Activated CD4-positive, alpha-beta T cell treated with anti-CD3 and anti-CD28 coated beads, Interleukin-2, Interleukin-6, amounts not matched to agents 100 ng/mL and 50 ng/mL, durations not matched to agents 16 hours and 8 hours (primary cell): ENCODE measurements at places on chromosomes 2 and 18.

GRCh38 chr2:70807102-70807827 lies 13.1 kb downstream of the CLEC4F start:
- DNase-seq: no peak

DNA sequence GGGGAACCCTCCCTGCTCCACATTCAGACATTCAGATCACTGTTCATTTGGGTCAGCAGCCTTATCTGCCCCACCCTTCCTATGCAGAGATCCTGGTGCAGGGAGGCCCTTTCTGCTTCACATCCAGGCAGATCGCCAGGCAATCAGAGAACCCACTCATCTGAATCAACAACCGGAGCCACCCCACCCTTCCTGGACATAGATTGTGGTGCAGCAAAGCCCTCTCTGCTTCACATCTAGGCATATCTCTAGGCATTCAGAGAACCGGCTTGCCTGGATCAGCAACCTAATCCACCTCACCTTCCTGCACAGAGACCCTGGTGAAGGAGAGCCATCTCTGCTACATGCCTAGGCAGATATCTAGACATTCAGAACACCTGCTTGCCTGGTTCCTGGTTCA lies 184.5 kb upstream of the CNTNAP5 start:
- DNase-seq: no peak

- DNase-seq: no peak
Measured at GRCh38 chr2:241773511-241774418, 2.9 kb upstream of the GAL3ST2 start.

DNA sequence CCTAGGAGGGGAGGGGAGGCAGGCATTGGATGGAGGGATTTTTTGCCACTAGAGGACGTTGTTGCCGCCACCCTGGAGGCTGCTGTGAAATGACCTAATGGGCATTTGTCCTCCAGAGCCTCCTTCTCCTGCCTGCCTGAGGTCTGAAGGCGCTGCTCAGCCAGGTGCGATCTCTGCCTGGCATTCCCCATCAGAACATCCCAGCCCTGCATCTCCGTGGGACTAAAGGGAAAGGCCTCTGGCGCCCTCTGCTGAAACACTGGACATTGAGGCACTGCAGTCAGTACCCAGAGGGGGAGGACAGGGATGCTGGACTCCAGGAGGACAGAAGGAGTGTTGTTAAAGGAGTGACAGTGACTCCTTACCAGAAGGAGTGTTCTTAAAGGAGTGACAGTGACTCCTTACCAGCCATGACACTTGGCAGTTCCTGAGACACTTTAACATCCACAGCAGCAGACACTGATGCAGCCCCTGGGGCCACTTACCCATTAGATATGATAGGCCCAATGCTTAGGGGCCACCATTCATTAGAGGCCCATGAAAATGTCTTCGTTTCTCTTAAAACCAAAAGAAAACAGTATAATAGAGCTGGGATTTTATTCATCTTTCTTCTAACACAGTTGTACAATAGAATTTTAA lies 17.0 kb downstream of the THNSL2 start:
- DNase-seq: peak; percentile 20

GRCh38 chr2:207921606-207922005 lies 103.7 kb downstream of the PLEKHM3 start:
- no peak for DNase-seq

- no peak for DNase-seq
Measured at GRCh38 chr2:174334278-174334715, 457 bp upstream of the SP9 start.

GRCh38 chr2:203580844-203581243 lies 45.7 kb upstream of the RAPH1 start:
- DNase-seq: no peak

DNA sequence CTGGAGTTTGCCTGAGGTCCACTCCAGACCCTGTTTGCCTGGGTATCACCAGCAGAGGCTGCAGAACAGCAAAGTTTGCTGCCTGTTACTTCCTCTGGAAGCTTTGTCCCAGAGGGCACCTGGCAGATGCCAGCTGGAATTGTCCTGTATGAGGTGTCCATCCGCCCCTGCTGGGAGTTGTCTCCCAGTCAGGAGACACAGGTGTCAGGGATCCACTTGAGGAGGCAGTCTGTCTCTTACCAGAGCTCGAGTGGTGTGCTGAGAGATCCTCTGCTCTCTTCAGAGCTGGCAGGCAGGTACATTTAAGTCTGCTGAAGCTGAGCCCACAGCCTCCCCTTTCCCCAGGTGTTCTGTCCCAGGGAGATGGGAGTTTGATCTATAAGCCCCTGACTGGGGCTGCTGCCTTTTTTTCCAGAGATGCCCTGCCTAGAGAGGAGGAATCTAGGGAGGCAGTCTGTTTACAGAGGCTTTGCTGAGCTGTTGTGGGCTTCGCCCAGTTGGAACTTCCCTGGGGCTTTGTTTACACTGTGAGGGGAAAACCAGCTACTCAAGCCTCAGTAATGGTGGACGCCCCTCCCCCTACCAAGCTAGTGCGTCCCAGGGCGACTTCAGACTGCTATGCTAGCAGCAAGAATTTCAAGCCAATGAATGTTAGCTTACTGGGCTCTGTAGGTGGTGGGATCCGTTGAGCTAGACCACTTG lies 34.7 kb downstream of the TFPI start:
- DNase-seq: no peak

GRCh38 chr18:13643261-13643751 lies 83.1 kb downstream of the FAM210A start:
- DNase-seq: no peak

GRCh38 chr2:100823665-100824438 lies 3.9 kb downstream of the NPAS2 start:
- no peak for DNase-seq

- no peak for DNase-seq
Measured at GRCh38 chr2:171762879-171763573, 75.8 kb downstream of the DYNC1I2 start.

- no peak for DNase-seq
Measured at GRCh38 chr2:46385786-46386577, 88.8 kb downstream of the EPAS1 start.

DNA sequence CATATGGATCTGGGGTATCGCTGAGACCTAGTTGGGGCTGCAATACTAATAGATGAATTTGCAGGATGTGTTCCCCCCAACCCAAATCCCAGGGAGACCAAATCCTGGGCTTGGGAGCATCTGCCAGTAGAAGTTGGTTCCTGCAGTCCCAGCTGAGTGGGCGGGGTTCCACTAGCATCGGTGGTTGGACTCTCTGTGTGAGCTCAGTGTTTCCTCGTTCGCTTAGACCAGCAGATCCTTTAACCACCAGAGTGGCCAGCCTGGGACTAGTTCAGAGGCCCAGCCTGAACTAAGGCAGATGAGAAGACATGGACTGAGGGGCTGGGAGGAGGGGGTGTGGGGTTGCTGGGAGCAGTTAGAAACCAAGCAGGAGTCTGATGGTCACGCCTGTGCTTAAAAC lies 40.7 kb downstream of the PCARE start:
- DNase-seq: no peak

DNA sequence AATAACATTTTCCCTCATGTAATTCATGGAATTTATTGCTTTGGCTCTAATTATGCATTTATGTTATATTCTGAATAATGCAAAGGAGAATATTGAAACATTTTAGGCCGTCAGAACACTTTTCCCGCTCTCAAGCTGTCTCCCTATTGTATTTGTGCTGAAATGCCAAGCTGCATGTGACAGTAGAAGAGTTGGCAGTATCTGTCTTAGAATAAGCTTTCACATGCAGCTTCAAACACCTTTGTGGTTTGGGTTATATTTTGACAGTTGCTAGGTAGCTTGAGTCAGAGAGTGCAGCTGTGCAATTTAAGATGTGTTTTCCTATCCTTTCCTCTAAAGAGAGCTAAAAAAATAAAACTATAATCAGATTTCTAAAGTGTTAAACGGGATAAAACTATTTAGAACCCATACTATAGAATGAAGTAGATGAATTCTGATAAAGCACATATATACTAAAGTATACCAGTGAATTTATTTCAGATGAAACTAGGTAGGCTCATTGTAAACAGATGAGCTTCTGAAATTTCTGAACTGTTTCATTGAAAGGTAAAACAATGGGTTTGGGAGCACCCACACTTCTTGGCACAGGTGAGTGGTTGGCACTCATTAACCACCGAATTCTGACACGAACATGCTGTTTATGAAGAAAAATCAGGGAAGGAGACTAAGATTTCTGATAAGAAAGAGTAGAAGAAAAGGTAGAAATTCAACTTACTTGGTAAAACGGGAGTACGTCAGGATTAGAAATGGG lies 43.4 kb downstream of the PLCL1 start:
- DNase-seq: peak; percentile 26

GRCh38 chr2:73214120-73215035 lies at the start of gene SMYD5:
TSS of gene SMYD5 (plus strand) at chr2:73214245. CDS start at chr2:73214267, 22 bp downstream.
- peak; percentile 94 for DNase-seq

DNA sequence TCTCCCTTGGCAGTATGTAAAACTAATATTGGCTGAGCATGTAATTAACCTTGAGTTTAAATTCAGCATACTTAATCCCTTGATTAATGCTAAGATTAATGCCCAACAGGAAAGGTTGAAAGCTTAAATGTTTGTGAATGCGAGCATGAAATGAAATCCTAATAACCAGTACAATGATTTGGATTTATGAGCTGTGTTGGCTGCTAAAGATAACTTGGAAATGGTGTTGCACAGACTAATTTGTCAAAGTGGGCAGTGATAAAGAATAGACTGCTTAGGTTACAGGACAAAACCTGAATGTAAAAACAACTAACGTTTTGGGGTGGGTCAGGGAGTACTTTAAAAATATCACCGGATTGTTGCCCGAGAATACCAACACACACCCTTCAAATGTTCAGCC lies 70.6 kb downstream of the MGAT5 start:
- no peak for DNase-seq

DNA sequence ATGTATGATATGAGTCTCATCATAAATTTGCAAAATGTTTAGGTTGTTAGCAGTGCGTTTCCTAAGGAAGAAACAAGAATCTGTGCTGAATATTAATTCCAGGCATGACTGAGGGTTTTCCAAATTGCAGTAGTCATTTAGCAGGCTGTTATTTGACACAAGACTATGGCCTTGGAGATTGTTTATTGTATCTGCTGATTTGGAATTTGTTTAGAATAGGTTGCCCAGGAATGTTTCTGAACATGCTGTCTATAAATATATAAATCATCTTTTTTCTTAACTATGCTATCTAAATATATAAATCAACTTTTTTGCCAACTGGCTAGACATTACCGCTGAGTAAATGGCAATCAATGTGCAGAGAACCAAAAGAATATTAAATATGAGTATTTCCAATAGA lies 90.9 kb downstream of the DOK6 start:
- DNase-seq: no peak

GRCh38 chr18:73040247-73040646 lies 172.5 kb upstream of the NETO1 start:
- DNase-seq: no peak

DNA sequence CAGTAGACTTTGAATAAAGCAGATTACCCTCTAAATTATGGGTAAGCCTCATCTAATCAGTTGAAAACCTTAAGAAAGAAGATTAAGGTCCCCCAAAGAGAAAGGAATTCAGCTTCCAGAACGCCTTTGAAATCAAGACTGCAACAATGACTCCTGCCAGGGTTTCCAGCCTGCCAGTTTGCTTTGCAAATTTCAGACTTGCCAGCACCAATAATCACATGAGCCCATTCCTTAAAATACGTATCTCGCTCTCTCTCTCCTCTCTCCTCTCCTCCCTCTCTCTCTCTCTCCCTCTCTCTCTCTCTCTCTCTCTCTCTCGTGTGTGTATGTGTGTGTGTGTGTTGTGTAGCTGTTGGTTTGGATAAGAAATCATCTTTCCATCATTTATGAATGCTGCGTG lies 184.2 kb downstream of the PDE1A start:
- no peak for DNase-seq

DNA sequence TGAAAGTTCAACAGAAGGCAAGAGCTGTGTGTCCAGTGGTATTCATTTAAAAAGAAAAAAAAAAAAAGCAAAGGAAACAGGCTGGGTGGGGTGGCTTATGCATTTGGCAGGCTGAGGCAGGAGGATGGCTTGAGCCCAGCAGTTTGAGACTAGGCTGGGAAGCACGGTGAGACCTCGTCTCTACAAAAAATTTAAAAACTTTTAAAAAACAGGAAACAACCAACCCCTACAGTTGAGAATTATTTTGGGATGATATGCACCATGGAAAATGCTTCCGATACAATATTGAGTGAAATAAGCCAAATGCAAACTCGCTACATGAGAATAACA lies 31.2 kb downstream of the PTPN18 start:
- DNase-seq: no peak
